ENCODE measurements at places on chromosomes 3 and 15. TPM values are rescaled to one million over a fixed set of nuclear protein-coding genes. Genes with fewer than 3 reads are reported as not detected.
A peak's percentile ranks its signal among the peaks of the same experiment; 100 is the strongest.

- DNase-seq = no peak
- no peaks in the 10 kb centered on the region for H3K4me1 ChIP-seq
- H3K27ac ChIP-seq = no peak overlapping the region
- no peaks in the 10 kb centered on the region for H3K27me3 ChIP-seq
- H3K4me3 ChIP-seq = no peak overlapping the region
- peaks cover 4% of the 10 kb centered on the region for H3K36me3 ChIP-seq
These were observed 114.1 kb upstream of the CHL1 start for GRCh38 chr3:82508-82907.

DNA sequence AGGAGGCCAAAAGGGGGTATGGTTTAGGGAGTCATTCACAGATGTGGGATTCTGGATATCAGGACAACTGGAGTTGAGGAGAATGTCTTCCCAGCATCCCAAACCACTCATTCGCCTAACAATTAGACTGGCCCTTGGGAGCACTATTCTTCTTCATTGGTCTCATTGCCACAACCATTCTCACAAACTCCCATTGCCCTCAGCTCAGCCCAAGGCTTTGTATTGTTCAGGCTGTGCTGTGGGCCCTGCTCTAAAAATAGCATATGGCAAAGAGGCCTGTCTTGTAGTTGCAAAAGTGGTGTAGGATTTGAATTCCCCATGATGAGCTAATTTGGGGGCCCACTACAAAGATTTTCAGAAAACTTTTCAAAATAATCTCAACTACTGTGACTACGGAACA, 6.3 kb upstream of the ADAMTS9 start:
- no peak overlapping the region for H3K4me3 ChIP-seq
- H3K27me3 ChIP-seq = peaks cover 9% of the 10 kb centered on the region
- H3K36me3 ChIP-seq = no peaks in the 10 kb centered on the region
- peaks cover 10% of the 10 kb centered on the region for H3K4me1 ChIP-seq

Gene GUCA1C
- not detected for total RNA-seq

DNA sequence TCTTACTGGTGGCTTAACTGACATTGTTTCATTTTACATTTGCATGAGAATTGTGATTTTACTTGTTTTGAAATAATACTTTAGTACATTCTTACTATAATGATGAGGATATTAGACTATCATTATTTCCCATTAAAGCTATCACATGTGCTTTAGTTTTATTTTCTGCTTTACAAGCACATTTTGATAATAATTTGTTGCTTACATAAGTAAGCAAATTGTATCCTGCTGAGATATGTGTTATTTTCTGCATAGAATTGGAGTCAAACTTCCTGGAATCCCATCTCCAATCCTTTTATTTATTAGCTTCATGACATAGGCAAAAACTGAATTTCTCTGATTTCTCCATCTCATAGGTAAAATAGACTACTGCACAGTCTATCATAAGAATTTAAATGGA, 847.4 kb downstream of the DIPK2A start:
- H3K4me1 ChIP-seq = no peaks in the 10 kb centered on the region
- no peak overlapping the region for H3K27ac ChIP-seq
- no peaks in the 10 kb centered on the region for H3K36me3 ChIP-seq
- no peak overlapping the region for H3K4me3 ChIP-seq

Gene SEMA6D
- 2.0 TPM for total RNA-seq

DNA sequence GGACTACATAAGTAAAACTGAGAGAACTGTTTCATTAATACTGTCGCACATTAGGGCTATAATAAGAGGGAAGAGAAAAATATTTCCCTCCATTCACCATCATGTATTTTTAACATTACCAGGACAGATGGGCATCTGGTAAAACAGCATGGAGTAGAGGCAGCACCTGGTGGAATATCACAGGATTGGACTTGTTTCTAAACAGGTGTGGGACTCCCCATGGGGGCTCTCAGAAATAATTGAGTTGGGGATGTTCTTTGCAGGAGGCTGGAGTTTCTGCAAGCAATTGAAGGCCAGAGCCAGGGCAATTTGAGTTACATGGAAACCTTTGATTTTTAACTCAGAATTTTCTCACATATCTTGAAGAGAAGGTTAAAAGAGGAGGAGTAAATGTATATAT, 8.4 kb upstream of the MINDY2 start:
- H3K4me1 ChIP-seq = no peaks in the 10 kb centered on the region
- H3K4me3 ChIP-seq = no peak overlapping the region
- H3K36me3 ChIP-seq = peaks cover 13% of the 10 kb centered on the region
- no peaks in the 10 kb centered on the region for H3K27me3 ChIP-seq
- H3K27ac ChIP-seq = no peak overlapping the region

DNA sequence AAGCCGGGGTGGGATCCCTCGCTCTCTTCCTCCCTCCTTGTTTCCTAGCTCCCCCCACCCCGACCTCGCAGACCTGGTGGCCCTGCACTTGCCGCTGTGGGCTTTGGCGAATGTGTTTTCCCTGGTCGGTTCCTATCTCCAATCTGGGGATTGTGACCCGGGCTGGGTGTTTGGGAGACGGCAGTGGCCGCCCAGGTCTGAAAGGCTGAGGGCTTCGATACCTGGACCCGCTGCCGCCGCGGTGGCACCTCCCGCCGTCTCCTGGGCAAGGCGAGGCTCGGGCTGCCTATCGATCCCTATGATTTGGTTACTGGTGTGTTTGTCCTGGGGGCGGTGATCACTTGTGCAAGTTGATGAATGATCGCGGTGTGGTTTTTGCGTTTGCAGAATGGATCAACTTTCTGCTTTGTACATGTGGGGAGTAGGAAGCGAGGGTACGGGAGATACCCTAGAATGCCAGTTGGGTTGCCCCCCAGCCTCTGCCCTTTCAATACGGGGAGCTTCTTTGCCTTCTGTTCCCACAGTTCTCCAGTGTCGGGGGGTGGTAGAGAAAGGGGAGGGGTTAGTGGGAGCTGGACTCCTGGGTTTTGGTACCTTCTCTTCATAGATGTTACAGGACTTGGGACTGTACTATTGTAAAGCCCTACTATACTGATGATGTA, 3.0 kb downstream of the BBX start:
- H3K27ac ChIP-seq = peak overlapping the region; percentile 88
- peak overlapping the region; percentile 98 for H3K4me3 ChIP-seq
- no peaks in the 10 kb centered on the region for H3K27me3 ChIP-seq
- DNase-seq = no peak

GRCh38 chr15:24054547-24055245, 367.6 kb upstream of the NDN start:
- no peak for DNase-seq
- H3K27me3 ChIP-seq = no peaks in the 10 kb centered on the region
- no peak overlapping the region for H3K4me3 ChIP-seq
- no peak overlapping the region for H3K27ac ChIP-seq

Gene CDC25A
- total RNA-seq = 5.9 TPM

DNA sequence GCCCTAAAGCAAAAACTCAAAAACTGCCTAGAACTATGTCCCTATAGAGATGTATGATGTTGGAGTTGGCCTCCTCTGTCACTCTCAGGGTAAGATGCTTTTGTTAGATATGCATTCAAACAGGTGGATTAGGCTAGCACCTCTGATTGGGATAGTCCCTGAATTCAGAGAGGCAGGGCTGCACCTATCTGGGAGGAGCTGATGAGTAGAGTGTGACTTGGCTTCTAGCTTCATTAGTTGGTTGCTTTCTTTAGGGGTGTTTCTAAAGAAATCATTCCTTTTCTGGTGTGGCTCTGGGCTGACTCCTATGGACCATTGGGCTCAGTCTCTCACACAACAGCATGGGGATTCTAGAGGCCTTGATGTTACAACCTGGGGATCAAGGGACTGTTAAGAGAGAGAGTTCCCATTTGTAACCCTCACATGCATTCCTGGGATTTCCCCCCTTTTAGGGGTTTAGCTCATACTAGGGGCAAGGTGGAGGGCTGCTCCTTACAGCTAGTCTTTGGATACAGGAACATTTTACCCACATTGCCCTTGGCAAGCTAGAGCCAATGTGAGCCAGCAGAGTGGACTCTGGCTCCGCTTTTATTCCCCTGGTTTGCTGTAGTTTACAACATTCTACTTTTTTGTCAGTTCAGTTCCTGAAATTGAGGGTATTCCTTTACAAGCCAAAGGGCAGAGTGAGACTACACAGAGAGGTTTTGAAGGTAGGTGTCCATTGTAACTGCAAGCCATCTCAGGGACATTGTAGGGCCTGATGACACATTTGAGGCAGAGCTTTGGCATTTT, 7.5 kb downstream of the ZNF592 start:
- H3K27me3 ChIP-seq = peaks cover 2% of the 10 kb centered on the region
- no peak overlapping the region for H3K27ac ChIP-seq
- peaks cover 5% of the 10 kb centered on the region for H3K36me3 ChIP-seq
- no peak overlapping the region for H3K4me3 ChIP-seq
- peaks cover 49% of the 10 kb centered on the region for H3K4me1 ChIP-seq

All from HFFc6 (cell line).